NCI-H524 (cell line): ENCODE measurements at places on chromosomes 4 and X.

- no peak for DNase-seq
Measured at GRCh38 chr4:17807446-17807845, 3.1 kb downstream of the DCAF16 start.

DNA sequence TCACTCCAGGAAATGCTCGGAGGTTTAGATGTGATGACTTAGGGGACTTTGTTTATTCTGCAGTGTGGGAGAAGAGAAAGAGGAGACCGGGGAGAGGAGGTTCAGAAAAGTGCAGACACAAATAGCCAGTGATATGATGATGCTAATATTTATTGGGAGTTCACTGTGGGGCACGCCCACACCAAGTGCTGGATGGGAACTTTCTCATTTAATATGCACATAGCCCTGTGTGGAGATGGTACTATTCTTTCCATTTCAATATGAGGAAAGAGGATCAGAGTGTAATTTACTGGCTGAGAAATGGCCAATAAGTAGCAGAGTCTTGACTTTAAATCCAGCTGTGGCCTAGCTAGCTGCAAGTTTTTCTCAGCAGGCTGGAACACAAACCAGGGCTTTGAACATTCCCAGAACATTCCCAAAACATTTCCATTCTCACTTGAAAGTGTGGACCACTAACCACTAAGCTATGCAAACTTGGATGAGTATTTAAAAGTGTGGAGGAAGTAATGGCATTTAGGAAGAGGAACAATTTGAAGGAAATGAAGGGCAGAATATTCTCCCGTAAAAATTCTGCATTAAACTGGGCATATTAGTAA is 231.7 kb downstream of the HS3ST1 start:
- DNase-seq, result no peak

- DNase-seq, result no peak
Measured at GRCh38 chr4:120446051-120446567, 379.5 kb upstream of the MAD2L1 start.

DNA sequence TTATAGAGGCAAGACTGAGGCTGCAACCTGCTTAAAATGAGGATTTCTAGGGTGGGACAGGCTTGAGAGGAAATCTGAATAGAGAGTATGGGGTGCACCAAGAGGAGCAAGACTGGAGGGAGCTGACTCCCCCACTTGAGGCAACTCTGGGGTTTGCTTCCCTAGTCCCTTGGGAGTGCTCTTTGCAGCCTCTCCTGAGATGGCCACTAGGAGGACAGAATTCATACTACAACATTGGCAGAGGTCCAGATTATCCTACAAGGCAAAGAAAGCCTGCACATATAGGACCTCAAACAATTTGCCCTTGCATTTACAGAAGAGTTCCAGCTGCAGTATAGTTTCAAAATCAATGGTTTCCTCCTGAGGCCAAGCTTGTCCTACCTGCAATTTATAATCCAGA is 830.9 kb downstream of the TECRL start:
- DNase-seq, result peak; percentile 3

DNA sequence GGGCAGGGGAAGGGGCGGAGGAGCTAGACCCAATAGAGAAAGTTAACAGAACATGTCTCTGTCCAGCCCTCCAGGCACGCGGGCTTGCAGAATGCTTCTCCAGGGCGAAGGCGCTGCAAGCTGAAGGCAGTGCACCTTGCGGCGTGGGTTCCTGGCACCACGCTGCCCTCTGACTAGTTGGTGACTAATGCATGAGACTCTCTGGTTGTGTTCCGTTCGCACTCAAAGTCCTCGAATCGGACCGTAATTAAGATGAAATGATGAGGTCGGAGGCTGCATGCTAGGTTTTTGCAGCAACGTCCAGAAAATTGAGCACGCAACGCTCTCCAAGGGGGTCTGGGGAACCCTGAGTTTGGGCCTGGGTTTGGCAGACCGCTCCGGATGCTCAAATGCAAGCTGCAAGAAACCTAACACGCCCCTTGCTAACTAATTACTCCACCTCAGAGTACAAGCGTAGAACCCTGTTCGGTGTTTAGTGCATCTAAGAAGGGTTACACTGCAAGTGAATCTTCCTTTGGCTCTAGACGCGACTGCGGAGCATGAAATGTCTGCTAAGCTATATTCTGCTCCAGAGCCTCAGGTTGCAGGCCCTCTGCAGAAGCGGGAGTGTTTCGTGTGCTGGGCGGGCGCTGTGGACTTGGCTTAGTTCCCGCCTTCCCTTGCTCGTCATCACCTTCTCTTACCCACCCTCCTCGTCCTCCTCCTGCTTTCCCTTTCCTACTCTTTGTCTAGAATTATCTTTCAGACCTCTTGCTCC is 57.1 kb upstream of the NKAP start:
- no peak for DNase-seq

DNA sequence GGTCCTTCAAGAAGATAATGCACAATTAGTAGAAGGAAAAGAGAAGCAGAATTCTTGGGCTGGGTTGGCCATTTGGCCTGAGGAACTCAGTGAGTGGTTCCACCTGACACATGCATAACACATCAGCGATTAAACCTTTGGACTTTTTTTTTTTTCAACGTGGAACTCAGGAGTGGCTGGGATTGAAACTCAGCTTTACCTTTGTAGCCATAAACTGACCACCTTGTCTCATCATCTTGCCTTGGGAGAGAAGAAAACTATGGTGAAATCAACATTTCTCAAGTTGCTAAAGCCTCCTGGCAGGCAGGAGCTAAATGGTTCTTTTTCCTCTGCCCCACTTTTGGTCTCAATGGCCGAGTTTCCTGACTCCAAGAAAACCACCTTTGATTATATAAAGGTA is 16.3 kb downstream of the PTTG2 start:
- DNase-seq, result no peak

- DNase-seq, result peak; percentile 88
Measured at GRCh38 chrX:121802881-121803412, 755.5 kb downstream of the GLUD2 start.

DNA sequence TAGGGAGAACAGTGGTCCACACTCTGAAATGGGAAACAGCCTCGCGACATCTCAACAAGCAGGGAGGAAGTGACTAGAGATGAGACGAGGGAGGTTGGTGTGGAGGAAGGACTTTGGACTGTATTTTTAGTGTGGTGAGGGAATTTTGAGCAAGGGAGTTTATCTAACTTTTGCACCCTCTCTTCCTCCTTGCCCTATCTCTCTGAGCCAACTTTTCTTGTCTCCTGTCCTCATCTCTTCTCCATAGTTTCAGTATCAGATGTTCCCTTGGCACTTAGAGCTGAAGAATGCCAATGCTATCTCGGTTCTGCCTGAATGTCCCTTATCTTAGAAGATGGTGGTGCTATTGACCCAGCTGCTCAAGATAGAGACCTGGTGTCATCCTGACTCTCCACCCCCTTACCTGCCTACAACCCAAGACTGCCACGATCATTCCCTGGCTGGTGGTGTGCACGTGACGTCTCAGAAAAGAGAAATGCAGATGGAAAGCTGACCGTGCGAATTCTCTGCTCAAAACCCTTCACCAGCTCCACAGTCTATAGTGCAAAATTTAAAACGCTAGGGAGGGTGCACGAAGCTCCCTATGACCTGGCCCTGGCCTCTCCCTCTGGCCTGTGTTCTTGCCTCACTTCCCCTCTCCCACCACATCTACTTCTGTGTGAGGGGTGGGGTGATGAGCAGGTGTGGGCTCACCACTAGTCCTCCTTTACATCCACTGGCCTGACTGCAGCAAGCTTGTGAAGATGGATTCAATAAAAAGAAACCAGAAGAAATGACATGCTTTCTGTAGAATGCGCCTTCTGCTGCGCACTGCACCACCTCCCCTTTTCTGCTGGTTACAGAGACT is 20.9 kb downstream of the MPP1 start:
- DNase-seq, result no peak

DNA sequence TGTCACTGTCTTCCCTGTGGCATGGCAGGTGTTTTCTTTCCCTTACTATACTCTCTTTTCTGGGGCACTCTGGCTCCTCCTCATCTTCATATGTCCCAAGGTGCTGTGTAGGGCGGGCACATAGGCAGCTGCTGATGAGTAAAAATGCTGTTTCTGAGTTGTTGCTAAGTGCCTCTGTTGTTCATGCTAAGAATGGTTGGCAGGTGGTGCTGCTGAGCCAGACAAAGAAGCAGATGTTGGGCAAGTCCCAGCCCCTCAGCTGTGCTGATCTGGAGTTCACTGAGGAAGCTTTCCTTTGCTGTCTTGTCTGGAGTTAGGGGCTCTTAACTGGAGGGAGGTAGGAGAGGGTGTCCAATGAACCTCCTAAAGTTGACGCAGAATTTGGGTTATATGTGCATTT is 40.6 kb downstream of the HADH start:
- peak; percentile 6 for DNase-seq

GRCh38 chrX:57641338-57641737 is 38.7 kb downstream of the NLRP2B start:
- no peak for DNase-seq

DNA sequence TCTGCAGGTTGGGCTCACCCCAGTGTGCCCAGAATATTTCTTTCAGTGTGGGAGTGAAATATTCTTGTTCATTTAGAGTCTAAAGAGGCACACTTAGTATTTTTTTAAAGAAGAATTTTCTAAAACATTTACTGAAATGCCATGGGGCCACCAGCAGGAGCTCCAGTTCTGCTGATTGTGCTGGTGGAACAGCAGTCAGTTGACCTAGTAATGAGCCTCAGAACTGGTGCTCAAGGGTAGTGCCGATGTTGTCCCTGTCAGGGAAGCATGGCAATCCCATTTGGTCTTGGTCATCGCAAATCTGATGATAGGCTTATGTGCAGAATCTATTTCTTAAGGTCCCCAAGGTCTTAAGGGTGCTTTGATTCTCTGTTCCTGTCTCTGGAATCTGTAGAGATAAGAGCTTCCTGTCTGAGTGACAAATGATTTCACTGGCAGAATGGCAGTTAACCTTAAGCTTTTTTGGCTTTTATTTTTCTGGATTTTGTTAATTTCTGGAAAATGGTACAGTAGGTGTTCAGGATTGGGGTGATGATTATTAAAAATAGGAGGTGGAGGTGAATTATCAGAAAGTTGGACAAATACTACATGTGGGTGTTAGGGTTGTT is 31.3 kb downstream of the JADE1 start:
- DNase-seq, result no peak

DNA sequence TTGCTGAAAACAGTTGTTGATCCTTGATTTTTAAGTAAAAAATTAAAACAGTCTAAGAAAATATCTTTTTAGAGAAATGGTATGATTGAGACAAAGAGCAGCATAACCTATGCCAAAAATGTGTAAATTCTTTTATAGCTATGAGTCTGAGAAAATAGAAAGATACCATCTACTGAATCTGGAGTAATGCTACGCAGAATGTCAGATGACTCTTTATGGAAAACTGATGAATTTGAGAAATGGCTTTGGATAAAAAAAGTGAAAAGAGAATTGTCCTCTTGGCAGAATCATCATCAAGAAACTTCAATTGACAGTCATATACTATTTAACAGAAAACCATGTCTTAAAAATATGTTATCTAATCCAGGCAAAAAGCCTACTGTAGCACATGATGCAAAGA is 183.1 kb downstream of the FAT4 start:
- DNase-seq, result no peak

DNA sequence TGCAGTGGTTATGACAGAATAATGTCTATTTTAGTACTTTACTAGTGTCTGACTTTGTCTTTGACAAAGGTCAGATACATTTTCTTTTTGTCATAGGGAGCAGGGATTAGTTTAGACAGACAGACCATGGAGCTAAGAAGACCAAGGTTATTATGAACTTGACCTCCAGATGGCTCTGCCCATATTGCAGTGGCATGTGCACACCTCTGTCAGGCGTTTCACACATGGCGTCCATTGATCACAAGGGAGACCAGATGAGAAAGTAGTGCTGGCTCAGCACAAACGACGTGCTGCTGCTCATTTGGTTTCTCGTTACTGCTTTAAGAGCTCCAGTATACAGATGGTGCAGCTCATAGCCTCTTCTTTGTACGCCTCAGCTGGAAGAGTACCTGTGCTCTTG is 56.3 kb upstream of the HPSE start:
- DNase-seq, result no peak

GRCh38 chrX:70508296-70508911 is 63.8 kb downstream of the DLG3 start:
- no peak for DNase-seq

DNA sequence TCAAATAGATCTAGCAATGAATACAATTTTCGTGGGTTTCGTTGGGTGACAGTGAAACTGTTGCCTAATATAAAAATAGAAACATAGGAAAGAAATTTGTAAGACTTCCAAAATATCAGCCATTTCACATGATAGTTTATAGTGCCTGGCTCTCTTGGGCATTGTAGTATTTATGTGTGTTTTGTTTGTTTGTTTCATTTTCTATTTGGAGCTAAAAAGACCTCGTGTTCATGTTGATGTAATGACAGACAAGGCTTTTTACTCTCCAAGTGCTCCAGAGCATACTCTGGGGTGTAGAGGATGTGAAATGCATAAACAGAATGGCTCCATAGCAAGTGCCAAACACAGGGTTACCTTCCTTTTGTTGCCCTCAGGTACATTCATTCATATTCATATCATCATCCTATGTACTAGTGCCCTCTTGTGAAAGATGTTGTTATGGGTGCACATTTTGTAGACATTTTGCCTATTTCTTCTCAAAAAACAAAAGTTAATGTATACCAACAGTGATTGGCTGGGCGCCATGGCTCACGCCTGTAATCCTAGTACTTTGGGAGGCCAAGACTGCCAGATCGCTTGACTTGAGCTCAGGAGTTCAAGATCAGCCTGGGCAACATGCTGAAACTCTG is 100.7 kb upstream of the AMOT start:
- no peak for DNase-seq

- DNase-seq, result peak; percentile 85
Measured at GRCh38 chr4:25068386-25068785, 37.6 kb upstream of the LGI2 start.

GRCh38 chr4:72568959-72569718 is at the start of gene ADAMTS3:
ADAMTS3 (minus strand) TSS chr4:72569221; CDS start chr4:72568762, 459 bp downstream.
- DNase-seq, result peak; percentile 77

DNA sequence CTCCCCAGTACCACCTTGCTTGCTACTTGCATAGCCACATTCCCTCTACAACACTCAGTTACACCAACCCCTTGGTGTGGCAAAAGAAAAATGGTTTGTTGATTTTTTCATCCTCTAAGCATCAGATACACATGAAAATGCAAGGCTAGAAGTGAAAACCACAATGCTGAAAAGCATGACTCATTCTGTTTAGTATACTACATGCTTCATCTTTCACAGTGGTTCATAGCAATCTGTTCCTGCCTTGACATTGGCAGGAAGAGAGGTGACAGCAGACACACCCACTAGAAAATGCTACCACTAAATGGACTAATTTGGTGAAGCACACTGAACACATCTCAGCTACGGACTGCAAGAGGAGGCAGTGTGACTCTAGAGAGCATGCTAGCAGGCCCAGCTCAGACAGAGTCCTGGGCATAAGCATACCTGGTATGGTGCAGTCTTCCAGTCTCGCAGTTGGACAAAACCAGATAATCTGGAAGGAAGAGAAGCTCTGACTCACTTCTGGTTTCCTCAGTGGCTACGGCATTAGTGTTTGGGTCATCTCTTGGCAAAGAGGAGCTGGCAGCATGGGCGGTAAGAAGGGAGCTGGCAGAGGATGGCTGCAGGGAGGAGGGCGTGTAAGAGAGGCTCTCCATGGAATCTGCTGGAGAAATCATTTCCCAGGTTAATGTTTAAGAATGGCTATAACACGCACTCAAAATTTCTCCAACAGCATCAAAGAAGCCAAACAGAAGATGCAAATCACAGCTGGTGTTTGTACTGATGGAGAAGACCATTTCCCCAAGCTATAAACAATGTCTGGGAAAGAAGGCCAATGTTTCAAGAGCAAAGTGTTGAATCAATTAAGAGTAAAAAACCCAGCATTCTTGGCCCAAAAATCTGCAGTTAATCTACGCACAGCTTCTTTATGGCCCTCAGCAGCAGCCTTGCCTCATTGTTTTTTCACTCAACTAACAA is 37.8 kb downstream of the GAB3 start:
- no peak for DNase-seq
